Spleen (tissue), 13 donors: ENCODE measurements at places on chromosomes 7 and 10. TPM values are rescaled to one million over a fixed set of nuclear protein-coding genes. Genes with fewer than 3 reads are reported as not detected.

DNA sequence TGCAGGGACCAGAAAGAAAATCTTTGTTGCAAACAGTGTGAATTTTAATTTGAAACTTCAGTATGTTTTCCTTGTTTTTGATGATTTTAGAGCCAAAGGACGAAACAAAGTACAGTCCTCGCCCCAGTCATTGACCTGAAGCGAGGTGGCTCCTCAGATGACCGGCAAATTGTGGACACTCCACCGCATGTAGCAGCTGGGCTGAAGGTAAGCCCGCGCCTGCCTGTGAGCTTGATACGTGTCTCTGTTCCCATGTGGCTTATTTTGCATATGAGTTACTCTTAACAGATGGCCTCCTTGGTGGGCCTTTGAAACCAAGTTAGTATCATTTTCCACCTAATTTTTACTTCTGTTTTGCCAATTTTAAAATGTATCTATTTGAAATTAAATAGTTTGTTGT lies 12.3 kb downstream of the RBM17 start:
- DNase-seq: no peak

- DNase-seq: no peak
These were observed 5.5 kb downstream of the MYOZ1 start for GRCh38 chr10:73635781-73636180.

Gene SH2D4B
- total RNA-seq: not detected

Gene OR2A1
- 0.49 TPM for total RNA-seq

- no peak for DNase-seq
These were observed 88.3 kb downstream of the C10orf105 start for GRCh38 chr10:71631007-71631861.

DNA sequence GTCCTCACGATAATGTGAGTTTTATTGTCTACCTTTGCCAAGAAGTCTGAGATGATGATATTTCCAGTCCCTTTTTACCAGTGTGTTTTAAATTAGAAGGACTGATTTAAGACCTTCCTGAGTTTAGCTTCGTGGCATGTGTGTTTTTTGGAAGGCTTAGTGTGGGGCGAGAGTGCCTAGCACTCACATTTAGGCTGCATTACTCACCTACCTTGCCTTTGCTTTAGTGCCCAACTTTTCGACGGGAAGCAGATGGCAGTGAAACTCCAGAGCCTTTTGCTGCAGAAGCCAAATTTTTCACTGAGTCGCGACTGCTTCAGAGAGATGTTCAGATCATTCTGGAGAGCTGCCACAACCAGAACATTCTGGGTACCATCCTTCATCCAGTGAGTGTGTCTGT lies 50.9 kb downstream of the SND1 start:
- no peak for DNase-seq

DNA sequence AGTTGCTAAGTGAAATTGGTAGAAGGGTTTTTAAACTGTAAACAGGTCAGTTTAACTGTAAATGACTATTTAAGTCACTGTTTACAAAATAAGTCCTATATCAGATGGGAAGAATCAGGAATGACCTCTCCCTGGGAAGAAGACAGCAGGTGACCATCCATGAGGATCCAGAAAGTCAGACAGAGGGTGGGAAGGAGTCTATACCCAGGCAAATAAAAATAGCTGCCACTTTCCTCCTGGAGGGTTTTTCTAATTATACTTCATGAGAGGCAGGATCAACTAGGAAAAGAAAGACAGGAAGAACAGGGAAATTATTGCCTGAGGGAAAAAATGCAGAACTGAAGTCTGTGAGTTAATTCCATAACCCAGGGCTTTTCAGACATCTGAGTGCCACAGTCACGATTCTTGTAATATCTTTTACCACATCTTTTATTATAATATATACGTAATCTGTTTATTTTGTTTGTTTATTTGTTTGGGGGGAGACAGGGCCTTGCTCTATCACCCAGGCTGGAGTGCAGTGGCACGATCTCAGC lies 7.0 kb downstream of the DNTT start:
- DNase-seq: no peak

Gene STEAP2
- 5.6 TPM for total RNA-seq

- no peak for DNase-seq
These were observed 1235.3 kb downstream of the GATA3 start for GRCh38 chr10:9289811-9290210.

Gene VWC2
- 0.07 TPM for total RNA-seq

Gene GPR26
- total RNA-seq: not detected

DNA sequence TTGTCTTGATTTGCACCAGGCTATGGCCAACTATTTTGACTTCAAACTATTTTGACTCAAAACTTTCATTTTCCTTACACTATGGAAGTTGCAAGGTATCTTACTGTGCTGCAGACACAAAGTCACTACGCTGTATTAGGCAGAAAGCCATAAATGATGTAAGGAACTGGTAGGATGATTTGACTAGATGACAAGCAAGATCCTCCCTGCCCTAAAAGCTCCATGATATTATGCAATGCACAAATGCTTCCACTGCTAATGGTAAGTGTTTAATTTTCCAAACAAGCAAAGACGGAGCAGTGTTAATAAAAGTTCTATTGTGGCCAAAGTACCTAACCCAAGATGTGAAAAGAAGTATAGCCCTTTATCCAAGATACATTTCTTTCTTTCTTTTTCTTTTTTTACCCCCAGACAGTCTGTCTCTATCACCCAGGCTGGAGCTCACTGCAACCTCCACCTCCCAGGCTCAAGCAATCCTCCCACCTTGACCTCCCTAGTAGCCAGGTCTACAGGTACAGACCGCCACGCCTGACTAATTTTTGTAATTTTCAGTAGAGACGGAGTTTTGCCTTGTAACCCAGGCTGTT lies 98.2 kb downstream of the ANK3 start:
- no peak for DNase-seq

Gene NPY4R
- not detected for total RNA-seq

DNA sequence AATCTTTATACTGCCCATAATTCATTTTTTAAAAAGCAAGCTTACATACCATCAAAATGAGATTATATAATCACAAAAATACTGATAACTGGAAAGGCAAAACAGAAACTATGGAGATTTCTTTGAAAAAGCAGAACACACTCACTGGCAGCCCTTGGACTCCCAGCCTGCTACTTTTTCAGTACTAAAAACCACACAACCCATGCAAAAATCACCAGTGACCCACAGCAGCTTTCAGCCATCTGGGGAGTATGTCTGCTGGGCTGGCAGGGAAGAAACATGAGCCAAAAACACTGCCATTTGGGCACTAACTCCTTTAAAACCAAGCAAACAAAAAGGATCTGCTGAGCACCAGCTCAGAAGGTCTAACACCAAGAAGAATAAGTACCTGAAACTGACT lies 80.0 kb upstream of the DDC start:
- no peak for DNase-seq

Gene GPER1
- total RNA-seq: 6.1 TPM

Gene ASIC3
- total RNA-seq: 2.2 TPM
